Stimulated activated CD8-positive, alpha-beta memory T cell treated with anti-CD3 and anti-CD28 coated beads, Interleukin-2, amount 100 ng/mL, for 1 hour (primary cell): ENCODE measurements at places on chromosomes 13 and 19.

GRCh38 chr19:21147540-21147939, 5.7 kb downstream of the ZNF431 start:
- no peak for DNase-seq

DNA sequence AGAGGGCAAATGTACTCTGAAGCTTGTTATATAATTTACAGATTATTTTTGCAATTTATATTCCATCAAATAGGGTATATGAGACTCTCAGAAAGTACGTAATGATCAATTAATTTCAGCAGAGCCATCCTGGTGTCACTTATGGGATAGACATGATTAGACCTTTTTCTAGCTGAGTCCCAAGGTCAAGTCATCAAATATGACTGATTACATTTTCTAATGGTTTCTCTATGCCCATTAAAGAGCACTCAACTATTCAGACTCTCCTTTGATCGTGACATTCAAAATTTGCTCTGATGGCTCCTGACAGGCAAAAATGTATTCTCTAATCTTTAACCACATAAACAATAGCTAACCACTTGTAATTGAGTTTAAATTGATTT, 469.2 kb downstream of the COG6 start:
- no peak for DNase-seq

DNA sequence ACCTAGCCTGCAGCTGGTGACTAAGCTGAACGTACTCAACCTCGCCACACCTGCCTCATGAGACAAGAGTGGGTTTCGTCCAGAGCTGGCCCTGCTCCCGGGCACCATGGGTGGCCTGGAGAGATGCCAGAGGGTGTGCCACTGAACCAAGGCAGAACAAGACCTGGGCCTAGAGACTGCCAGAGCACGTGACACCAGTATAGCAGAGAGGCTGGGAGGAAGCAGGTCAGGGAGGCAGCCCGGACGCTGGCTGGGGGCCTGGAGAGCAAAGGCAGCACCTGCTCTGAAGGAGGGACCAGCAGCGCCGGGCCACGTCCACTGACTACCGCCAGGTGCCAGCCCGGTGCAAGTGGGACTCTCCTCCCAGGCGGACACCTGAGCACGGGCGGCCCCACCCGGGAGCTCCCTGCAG, 7.3 kb upstream of the C13orf46 start:
- DNase-seq, result no peak

DNA sequence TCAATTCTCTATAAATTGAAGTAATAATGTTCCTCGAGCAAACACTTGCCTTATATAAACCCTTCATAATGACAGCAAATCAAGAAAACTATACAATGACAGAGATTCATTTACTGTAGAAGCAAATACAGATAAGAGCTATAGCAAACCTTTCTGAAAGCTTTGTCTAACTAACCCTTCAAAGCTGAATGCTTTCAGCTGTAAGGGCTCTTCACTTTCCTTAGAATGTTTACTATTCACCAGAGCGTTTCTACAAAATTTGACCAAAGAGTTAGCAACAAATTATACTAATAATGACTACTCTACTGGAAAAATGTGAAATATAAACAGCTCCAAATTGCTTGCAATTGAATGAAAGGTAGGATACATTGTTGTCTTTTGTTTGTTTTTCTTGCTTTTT, 218.1 kb downstream of the SLITRK5 start:
- no peak for DNase-seq

GRCh38 chr13:53285896-53286430, 257.4 kb downstream of the OLFM4 start:
- no peak for DNase-seq

- no peak for DNase-seq
Observed at GRCh38 chr13:112331675-112332074, 44.5 kb upstream of the SPACA7 start.

DNA sequence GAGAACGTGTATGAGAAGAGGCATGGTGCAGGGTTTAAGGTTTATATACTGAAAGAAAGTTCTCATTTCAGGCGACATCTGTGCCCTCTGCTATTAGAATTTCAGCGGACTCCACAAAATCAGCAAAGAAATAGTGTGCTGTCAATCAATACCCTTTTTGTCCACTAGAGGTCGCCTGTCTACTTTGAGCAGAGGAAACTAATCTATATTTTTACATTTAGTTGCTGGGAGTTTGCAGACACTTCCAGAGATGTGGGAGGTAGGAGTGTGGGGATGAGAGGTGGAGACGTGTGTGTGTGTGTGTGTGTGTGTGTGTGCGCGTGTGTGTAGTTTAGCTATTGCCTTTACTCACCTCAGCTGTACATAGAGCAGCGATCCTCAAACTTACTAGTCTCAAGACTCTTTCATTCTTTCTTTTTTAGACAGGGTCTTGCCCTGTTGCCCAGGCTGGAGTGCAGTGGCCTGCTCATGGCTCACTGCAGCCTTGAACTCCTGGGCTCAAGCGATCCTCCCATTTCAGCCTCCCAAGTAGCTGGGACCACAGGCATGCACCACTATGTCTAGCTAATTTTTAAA, 9.7 kb downstream of the INAFM1 start:
- no peak for DNase-seq

DNA sequence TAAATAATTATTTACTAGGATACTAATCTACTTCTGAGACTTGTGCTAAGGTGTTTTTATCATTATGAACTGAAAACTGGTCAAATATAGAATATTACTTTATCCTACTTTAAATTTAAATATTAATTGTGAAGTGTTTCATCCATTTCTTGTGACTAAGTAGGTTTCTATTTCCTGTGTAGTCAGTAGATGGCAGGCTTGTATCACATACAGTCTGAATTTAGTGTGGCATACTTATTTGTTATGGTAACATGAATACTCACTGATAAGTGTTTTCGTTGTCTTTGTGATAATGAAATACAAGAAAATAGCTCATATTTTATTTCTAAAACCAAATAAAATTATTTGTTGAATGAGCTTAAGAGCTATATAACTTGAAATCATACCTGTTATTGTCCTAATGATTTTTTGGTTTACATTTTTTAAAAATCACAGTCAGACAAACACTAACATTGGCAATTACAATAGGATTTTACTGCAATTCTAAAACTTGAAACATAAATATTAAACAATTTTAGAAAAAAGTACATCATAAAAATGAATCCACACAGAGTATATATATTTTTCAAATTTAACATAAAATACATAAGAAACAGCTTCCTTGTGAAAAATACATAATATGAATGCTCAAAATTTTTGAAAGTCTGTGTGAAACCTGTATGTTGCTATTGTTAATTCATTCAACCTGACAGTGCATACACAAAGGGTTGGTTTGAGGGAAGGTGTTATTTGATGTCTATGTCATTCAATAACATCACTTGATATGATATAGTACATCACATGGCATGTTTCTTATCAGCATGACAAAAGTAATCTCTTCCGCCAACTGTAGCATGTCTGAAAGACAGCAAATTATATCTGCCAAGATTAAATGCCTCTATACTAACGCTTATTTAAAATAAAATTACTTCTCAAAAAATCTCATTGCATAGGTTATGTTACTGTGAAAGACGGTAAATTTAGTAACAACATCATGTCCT, 904.8 kb upstream of the PCDH20 start:
- no peak for DNase-seq

GRCh38 chr19:18502638-18503294, 19.1 kb downstream of the ELL start:
- DNase-seq, result no peak

GRCh38 chr19:21454901-21455300, 50.5 kb upstream of the ZNF429 start:
- no peak for DNase-seq
